Mucosa of gallbladder (tissue), 1 donor: ENCODE measurements at places on chromosomes 1 and 21. TPM values are rescaled to one million over a fixed set of nuclear protein-coding genes. Genes with fewer than 3 reads are reported as not detected.

Gene RNF11
- total RNA-seq: 94.0 TPM

Gene CAMK1G
- total RNA-seq: 0.12 TPM

Gene TRABD2B
- 11.2 TPM for total RNA-seq

Gene SH2D1B
- 0.12 TPM for total RNA-seq

Gene FCRL1
- not detected for total RNA-seq

Gene SHISAL2A
- 3.2 TPM for total RNA-seq

Gene TBCE
- 21.4 TPM for total RNA-seq

- DNase-seq: no peak
Measured at GRCh38 chr1:165138960-165139359, 217.6 kb downstream of the LMX1A start.

DNA sequence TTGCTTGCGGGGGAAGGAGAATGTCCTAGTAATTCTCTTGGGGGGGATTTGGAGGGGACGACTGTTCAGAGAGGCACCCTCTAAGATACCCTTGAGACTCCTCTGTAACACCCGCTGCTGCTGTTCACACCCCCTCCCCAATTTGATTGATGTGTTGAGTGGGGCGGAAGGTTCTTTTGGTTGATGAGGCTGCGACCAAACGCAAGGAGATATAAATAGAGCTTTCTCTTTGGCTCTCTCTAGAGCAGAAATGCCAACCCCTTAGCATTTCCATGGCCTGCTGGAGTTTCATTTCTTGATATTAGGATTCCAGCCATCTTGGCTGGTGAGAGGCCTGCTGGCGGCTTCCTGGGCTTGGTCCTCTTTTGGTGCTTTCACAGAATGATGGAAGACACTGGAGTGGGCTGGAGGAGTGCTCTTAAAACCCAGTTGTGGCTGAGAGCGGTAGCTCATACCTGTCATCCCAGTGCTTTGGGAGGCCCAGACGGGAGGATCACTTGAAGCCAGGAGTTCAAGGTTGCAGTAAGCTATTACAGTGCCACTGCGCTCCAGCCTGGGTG, 2.0 kb downstream of the PIK3CD start:
- no peak for DNase-seq

DNA sequence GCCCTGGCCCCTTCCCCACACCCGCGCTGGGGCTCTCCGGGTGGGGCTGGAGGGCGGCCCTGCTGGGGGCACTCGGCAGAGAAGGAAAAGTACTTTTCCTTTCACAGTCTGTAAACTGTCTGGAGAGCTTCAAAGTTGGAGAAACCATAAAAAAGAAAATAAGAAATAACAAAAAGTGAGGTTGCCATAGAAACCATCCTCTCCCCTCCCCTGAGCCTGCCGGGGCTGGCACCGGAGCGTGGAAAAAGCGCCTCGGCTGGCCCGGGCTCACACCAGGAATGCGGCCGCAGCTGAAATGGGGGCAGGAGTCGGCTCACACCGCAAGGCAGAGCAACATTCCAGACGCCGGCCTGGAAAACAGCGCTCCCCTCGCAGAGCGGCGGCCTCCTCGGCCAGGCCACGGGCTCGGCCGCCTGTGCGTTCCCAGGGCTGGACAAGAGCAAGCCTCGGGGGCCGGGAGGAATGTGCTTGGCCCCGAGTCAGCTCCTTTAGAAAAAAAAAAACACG, 69.2 kb downstream of the MORN1 start:
- peak; percentile 69 for DNase-seq

- no peak for DNase-seq
Measured at GRCh38 chr1:228515200-228515834, 28.1 kb downstream of the RNF187 start.

DNA sequence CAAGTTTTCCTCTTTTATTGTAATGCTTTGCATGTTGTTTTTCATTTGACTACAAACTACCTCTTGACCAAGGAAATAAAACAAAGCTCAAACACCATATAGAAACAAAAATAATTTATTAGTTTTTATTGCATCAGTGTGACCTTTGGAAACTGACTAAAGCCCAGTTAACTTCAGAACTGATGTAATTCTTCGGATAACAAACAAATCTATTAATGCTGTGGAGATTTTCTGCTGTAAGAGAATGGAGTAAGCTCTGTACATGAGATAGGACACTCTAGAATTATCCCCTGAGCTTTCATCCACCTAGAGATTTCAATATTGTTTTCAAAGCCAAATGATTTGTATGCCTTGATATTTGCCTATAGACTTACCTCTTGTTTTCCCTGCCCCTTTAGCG, 154.0 kb upstream of the KCNK2 start:
- DNase-seq: no peak

DNA sequence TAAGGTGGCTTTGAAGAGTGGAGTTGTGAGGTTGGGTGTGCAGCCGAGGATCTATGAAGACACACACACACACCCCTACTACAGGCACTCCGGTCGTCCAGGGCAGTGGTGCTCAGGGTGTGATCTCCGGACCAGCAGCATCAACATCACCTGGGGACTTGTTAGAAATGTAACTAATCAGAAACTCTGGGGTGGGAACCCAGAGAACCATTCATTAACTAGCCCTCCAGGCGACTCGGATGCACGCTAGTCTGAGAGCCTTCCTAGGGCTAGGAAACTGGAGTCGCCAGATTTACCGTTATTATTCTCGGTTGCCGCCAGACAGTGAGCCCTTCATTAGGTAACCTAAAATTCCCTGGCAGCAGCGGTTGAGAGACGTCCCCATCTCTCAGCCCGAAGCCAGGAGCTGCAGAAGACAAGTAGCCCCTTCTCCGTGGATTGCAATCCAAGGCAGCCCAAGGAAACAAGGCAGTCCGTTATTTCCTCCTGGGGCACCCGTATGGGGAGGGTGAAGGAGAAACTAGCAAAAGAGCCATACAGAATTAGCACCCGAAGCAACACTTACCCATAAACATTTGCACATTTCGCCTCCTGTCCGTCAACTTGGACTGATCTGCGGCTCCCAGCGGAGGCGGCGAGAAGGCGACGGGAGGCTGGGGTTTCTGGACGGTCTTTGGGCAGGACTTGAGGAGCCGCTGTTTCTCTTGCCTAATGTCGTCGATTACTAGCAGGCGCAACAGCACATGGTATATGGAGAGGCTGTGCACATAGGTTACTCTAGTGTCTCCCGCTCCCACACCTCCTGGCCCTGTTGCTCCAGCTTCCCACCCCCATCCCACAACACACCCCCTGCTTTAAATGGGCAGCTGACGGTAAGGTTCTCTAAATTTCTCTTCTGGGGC, 2.9 kb upstream of the CCN1 start:
- no peak for DNase-seq

- peak; percentile 25 for DNase-seq
Measured at GRCh38 chr1:67060811-67061218, 6.9 kb upstream of the SLC35D1 start.

DNA sequence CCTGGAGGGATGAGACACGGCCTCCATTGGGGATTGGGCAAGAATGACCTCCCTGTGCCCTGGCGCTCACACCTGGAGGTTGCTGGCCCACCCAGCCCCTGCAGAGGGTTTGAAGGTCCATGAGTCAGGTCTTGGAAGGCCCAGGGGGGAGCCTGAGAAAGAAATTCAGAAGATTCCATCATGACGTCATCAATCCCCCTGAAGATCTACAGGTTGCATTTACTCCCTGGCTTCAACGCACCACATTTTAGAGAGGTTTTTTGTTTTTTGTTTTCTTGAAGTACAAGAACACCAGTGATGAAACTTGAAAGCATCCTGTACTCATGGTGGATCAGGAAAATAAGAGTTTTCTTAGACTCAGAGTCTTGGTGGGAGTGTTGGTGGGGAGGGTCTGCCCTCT, 82.4 kb upstream of the SLC25A33 start:
- no peak for DNase-seq

DNA sequence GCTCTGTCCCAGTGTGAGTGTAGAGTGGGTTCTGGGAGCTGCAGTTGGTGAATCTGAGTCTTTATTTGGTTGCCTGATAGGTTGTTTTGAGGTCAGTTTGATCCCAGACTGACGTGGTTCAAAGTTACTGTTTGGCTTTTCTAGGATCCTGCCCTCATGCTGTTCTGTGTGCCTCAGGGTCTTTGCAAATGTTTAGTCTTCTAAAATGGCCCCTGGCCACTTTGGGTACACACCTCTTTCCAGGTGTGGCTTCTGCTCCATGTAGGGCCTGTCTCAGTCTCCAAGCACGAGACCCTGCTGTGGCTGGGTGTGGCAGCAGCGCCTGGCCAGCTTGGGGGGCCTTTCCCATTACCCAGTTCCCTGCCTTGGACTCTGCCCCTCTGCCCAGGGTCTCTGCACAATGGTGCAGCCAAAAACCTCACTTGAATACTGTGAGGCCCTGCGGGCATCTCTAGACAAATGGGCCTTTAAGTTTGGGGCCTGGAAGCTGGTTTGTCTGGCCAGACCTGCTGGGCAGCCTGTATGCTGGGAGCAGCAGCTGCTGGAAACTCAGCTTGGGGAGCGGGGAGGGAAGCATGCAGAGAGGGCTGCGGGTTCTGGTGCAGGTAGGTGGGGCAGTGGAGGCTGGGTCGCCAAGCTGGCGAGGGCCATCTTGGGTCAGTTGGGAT, 5.6 kb downstream of the PTPRF start:
- no peak for DNase-seq
